ENCODE measurements at places on chromosomes 1 and 21.

DNA sequence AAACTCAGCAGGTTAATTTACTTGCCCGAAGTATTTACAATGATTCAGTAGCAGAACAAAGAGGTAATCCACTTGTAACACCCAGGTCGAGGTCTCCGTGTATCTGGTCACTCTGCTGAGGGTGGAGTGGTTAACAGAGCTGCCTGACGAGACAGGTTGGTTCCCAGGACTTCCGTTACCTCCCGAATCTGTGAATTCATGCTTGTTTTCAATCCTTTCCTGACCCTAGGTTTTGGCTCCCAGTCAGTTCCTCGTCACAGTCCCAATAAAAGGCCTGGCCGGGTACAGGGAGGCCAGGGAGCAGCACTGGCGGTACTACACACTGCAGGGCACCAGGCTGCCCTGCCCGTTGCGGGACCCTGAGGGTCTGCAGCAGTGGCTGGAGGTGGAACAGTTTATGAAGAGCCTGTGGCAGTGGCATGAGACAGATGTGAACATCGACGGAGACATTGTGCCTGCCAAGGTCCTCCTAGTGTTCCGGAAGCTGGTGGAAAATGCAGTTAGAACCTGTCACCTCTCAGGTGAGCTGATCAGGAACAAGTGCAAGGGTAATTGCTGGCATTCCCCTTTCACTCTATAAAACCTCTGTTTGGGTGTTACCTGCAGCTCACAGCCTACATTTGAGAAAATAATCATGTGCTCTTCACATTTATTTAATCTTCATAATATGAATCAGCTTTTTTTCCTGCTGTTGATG is 12.8 kb downstream of the MAB21L3 start:
- no peak for DNase-seq

- DNase-seq: no peak
These were observed 68.2 kb downstream of the ERO1B start for GRCh38 chr1:236213534-236213933.

- no peak for DNase-seq
These were observed 20.4 kb downstream of the GPR161 start for GRCh38 chr1:168116327-168116799.

DNA sequence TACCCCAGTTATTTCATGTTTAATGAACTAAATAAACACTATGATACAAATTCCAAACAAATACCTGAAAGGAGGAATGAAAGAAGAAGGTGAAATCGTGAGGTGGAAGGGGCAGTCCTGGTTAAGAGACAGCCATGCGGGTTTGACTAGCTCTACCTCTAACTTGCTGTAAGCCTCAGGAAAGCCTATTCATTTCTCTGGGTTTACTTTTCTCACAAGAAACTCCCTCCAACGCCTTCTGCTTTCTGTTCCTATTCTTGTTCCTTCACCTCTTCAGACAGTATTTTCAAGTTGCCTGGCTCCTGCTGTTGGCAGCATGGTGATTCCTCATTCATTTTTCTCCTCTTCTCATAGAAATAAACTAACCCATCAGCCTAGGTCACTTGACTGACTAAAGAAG is 92.4 kb downstream of the NTPCR start:
- DNase-seq: no peak

DNA sequence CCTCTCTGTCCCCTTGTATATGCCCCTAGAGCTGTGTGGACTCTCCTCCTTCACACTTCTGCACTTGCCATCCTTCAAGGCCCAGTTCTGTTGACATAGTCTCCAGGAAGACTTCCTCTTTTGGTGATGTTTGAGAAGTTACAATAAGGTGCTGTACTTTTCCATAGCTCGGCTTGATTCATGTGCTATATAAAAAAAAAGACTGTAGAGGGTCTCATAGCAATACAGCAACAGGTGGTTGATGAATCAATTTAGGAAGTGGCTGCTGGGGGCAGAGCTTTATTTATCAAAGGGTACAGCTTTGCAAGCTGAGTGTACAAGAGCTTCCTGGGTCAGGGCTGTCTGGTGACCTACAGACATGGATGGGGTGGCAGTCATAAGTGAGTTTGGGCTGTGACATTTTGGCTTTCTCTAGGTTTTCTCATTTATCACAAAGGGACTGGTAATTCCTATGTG is 102.7 kb downstream of the RUNX1 start:
- DNase-seq: no peak

- no peak for DNase-seq
These were observed 100.8 kb downstream of the TOMM20 start for GRCh38 chr1:235027862-235028250.

DNA sequence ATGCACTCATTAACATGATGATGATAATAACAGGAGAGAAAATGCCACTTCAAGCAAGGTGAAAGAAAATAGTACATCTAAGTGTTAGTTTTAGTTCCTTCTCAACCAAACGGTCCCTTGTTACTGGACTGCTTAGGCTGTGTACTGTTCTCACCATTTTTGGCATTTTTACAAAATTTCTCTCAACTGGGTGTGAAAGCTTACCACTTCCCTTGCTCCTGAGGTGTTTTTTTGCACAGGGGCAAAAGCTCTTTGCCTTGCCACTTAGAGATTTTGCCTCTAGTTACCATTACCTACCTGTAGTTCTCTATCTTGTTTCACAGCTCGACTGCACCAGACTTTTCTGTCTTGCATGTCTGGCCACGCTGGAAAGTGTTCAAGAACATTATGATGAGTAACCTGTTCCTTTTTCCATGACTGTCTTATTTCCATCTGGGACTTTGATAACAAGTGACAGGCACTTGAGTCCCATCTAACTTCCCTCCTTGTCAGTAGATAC is 10.7 kb downstream of the NEK7 start:
- DNase-seq: no peak

GRCh38 chr1:222046684-222047263 is 304.9 kb upstream of the DUSP10 start:
- no peak for DNase-seq

DNA sequence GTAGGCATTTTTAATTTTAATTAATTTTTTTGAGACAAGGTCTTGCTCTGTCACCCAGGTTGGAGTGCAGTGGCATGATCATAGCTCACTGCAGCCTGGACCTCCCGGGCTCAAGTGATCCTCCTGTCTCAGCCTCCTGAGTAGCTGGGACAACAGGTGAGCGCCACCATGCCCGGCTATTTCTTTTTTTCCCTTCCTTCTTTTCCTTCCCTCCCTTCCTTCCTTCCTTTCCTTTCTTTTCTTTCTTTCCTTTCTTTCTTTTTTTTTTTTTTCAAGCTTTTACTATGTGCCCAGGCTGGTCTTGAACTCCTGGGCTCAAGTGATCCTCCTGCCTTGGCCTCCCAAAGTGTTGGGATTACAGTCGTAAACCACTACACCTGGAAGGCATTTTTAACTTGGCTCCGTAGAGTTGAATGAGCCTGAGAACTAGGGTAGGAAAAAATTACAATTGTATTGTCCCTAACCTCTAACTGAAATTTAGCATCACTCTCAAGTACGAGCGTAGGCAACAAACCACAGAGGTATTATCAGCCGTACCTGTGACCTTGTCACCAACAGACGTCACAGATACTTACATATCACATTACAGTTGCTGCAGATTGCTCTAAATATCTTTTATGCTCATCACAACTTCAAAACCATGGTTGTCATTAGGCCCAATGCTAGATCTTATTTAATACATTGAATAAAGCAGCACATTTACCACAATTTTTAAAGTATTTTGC is 8.0 kb downstream of the RUNX3 start:
- no peak for DNase-seq
